Left hindlimb (tissue), 1 donor: ENCODE measurements at places on chromosomes 6 and 20.

- no peak for DNase-seq
These were observed 12.5 kb upstream of the TMEM242 start for GRCh38 chr6:157335829-157336228.

- peak; percentile 48 for DNase-seq
These were observed 100.1 kb upstream of the RGS17 start for GRCh38 chr6:153231048-153231646.

DNA sequence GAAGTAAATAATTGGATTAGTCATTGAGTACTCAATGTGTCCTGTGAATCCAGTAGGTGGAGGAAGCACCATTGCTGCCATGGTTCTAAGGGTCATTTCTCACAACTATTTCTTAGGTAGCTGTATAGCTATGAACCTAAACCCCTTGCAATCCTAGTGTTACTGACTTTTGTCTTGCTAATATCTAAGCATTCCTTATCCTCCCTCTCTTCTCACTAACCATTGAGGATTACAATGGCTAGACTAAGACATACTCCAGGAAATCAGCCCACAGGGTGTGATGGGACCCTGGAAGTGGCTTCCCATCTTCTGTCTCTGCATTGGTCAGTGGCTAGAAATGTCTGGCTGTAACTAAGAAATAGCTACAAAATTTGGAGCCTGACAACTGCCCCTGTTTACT lies 27.3 kb upstream of the FOXA2 start:
- DNase-seq: no peak

DNA sequence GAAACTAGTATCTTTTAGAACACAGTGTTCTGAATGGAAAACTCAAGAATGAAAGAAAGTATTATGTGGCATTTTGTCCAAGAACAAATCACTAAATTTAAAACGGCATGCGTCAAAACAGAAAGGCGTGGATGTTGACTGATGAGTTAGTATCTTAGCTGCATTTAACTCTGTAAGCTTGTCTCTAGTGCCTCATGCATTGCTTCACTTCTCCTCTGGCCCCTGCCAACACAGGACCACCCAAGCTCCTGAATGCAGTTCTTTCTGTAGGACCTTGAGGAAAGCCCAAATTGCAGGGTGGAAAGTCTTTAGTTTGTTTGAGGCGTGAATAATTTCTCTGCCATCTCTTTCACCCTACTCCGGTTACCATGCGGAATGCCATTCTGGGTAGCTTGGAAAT lies 632.2 kb downstream of the COL12A1 start:
- DNase-seq: no peak

- DNase-seq: no peak
These were observed 112.6 kb downstream of the DCDC2 start for GRCh38 chr6:24245275-24245674.

DNA sequence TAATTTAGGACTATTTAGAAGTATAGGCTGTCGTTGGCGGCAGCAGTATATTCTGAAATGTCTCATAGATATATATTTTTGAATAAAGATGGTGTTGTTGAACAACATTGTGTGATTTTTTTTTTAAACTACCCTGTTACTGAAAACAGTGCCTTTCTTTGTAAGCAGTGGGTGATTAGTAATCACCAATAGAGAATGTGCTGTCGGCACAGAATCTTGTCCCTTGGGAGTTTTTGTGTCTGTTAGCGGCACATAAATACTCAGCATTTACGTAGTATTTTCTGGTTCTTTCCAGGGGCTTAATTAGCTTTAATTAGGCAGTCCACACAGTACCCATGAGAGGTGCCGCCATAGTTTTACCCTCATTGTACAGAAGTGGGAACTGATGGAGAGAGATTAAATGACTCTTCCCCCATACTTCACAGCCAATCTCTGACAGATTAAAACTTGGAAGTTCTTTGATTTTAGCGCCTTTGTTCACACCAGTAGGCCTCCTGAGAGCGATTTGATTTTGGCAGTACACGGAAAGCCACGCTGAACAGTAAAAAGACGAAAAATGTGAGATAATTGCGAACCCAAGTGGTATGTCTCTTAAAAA lies 58.8 kb downstream of the RPRD1B start:
- no peak for DNase-seq

- DNase-seq: peak; percentile 77
These were observed 285.4 kb downstream of the THBS2 start for GRCh38 chr6:168968228-168968627.

DNA sequence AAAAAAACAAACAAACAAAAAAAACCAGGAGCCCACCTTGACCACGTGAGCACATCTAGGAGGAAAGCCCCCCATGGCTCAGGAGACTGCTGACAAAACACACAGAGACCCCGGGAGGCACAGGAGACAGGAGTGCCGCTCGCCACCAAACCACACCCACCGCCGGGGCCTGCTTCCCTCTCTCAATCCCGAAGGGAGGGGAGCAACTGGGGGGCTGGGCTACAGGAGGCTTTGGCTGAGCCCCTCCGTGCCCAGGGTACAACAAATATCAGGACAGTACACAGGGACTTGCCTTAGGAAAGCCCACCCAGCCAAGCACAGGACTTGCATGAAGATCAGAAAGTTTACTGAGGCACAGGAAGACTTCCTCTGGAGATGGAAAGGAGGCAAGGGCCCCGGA lies 102.5 kb downstream of the TAF4 start:
- DNase-seq: no peak

DNA sequence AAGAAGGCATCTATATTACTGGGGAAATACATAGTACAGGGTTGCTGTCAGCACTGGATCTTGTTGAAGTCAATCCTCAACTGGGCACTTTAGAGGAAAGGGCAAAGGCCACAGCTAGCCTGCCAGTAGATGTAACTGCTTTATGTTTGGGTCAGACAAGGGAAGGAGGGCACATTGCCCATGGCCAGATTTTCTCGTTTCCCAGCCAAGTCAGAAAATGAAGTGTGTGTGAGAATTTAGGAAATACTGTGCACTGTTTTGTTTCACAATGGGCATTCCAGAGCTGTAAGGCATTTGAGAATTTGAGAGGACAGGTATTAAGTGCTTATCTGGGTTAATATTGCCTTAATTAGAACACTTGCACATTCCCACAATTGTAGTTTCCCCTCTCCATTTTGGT lies 183.9 kb upstream of the MCHR2 start:
- DNase-seq: no peak

GRCh38 chr6:11542863-11543262 lies 5.3 kb downstream of the TMEM170B start:
- DNase-seq: no peak
